ENCODE measurements at places on chromosomes 12 and 14.

DNA sequence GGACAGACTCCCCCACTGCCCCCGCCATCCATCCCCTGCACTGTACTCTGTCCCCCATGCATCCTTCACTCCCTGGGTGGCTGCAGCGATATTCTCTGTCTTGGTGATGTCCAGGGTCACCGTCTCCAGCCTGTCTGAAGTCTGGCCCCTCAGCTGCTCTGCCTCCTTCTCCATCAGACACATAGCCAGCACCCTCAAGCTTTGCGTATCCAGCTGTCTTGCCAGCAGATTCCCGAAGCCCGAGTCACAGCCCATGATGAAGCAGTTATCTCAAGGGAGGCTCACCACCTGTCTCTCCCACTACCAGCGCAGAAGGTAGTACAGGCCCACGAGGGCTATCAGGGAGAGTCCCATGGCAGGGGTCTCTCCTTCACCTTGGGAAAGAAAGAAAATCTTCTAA lies 77.8 kb downstream of the HSD17B6 start:
- no peak for DNase-seq

- DNase-seq: no peak
Measured at GRCh38 chr14:106875503-106875902, 1349.1 kb downstream of the TMEM121 start.

DNA sequence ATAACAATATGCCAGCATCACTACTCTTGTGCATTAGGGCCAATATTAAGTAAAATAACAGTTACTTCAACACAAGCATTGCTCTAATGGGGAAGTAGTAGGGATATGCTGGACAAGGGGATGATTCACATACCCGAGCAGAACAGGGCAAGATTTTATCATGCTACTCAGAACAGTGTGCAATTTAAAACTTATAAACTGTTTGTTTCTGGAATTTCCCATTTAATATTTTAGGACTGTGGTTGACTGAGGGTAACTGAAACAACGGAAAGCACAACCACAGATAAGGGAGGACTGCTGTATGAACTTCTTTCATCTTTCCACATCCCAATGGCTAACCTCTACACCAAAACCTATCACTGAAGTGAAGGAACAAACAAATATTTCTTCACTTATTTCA lies 36.8 kb downstream of the SARNP start:
- no peak for DNase-seq

- no peak for DNase-seq
Measured at GRCh38 chr14:88089445-88089844, 84.5 kb downstream of the GPR65 start.

DNA sequence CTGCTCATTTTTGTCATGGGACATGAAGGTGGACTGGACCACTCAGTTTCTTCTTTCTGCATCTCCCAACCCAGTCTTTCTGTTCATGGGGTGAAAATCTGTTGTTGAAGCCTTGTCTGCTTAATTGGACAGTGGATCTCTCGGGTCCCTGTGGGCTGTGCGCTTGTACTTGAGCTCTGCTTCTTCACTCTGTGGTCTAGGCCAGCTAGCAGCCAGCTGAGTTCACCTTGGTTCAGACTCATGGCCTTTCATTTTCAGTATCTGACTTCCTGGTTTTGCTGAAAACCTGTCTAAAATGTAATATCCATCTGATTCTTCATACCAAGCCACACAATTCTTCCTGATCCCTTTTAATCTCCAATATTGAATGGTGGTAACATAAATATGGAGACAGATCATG lies 117.2 kb downstream of the LRRK2 start:
- peak; percentile 6 for DNase-seq

All from retina (tissue), 1 donor.